WERI-Rb-1 (cell line): ENCODE measurements at places on chromosomes 16 and 17.

- no peak for DNase-seq
Measured at GRCh38 chr17:82227629-82228277, 1.1 kb upstream of the SLC16A3 start.

- no peak for DNase-seq
Measured at GRCh38 chr16:75116081-75116910, at the start of gene LDHD. Gene LDHD, minus strand, starts transcription at chr16:75116780. Its CDS starts 60 bp downstream, at chr16:75116720.

- DNase-seq = no peak
Measured at GRCh38 chr17:31422443-31422842, 31.0 kb downstream of the RAB11FIP4 start.

DNA sequence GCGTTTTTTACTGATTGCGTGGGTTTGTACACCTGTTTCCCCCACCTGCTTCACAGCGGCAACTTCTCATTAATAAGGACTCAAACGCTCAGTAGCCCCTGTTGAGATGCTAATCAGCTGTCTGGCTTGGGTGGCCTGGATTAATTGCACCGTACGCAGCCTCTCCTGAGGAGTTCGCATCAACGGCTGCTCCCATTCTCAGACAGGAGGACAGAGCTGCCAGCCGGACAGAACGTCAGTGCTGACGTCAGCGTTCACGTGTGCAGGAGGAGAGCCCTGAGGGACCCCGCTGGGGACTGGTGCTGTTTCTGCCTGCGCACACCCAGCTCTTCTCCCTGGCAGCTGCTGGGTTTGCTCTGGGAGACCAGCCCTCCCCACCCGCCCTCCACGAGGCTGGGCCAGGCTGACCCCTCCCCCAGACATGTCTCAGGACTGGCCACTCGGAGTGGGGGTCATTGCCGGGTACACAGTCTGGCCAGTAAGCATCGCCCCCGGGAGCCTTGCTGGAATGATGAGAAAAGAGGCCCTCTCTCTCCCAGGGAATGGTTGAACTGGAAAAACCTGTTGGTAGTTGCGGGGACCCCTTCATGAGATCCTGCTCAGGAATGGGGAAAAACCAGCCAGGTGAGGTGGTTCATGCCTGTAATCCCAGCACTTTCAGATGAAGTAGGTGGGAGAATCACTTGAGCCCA is 5.7 kb upstream of the BANP start:
- peak; percentile 75 for DNase-seq

- DNase-seq = peak; percentile 93
Measured at GRCh38 chr17:73555199-73555960, 88.9 kb downstream of the SDK2 start.

DNA sequence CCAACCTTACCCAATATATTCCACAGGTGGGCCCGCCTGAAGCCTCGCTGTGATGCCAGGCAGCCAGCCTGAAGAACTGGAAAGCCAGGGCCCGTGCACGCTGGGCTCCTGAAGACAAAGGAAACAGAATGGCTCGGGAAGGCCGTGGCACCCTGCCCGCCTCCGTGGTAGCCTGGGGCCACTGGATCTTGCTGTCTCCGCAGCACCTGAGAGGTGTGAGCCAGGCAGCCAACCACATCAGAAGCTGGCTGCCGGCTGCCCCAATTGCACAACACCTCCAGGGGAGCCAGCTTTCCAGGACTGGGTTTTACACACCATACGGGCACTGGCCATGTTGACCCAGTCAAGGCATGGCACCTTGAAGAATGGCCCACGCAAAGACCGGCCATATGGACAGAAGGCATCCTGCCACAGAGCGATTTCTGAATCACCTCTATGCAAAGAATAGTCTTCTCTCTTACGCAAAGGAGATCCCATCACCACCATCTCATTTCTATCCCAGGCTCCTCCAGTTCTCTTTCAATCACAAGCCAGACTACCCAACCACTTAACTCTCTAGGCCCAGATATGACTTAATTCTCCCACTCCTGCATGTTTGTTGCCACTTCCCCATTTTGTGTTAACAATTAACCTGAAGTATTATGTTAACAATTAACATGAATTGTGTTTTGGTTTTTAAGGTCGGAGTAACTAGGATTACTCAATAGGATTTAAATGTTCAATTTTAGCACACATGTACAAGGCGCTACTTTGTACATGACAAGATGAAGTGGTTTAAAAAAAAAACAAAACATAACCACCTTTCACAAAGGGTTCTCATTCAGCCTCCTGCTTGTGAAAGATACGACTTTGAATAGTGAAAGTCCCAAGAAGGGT is 32.1 kb downstream of the ZFHX3 start:
- DNase-seq = no peak

DNA sequence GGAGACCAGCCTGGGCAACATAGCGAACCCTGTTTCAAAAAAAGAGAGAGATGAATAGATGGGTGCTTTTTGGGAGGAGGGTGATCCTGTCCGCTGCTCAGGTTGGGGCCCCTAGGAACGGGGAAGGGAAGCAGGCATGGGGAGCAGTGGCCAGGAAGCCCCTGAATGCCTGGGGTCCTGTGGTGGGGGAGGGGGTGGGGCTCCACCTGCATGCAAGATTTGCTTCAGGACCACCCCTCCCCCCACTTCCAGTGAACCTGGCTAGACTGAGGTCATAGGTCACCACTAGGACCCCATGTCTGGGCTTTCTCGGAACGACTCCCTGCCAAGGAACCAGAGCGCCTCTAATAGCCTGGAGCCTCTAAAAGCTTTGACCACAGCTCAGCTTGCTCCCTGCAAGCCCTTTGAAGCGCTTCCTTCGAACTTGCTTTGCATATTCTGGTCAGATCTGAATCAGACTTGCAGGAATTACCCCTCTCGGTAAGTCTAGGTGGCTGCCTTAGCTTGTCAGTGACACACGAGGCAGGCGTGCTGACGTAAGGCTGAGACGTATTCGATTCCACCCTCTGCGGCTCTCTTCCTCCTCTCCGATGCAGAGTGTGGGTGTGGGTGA is 3.7 kb downstream of the SOCS3 start:
- DNase-seq = no peak

- DNase-seq = peak; percentile 7
Measured at GRCh38 chr17:60138769-60139437, 10.9 kb upstream of the CA4 start.

GRCh38 chr17:63694229-63694949 is 5.5 kb downstream of the LIMD2 start:
- DNase-seq = peak; percentile 96
